T-helper 17 cell (primary cell): ENCODE measurements at places on chromosomes 16 and 17.

- DNase-seq: no peak
Measured at GRCh38 chr17:48552466-48553189, 7.7 kb upstream of the HOXB2 start.

GRCh38 chr16:17342031-17342430, 128.7 kb downstream of the XYLT1 start:
- no peak for DNase-seq

DNA sequence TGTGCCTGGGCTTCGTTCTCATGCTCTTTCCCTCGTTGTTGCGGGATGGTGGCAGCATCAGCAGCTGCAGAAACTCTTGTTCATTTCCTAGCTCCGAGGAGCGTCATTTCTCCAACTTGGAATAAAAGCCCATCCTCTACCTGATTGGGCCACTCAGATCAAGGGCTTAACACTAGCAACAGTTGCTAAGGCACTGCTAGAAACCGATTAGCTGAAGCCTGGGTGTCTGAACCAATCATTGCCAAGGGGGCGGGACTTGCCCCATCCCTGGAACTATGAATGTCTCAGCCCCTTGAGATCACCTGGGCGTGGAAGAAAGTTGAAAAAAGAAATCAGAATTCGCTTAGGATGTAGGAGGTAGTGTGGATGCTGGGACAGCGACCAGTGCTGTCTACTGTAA, 145.3 kb downstream of the FOXL1 start:
- no peak for DNase-seq

DNA sequence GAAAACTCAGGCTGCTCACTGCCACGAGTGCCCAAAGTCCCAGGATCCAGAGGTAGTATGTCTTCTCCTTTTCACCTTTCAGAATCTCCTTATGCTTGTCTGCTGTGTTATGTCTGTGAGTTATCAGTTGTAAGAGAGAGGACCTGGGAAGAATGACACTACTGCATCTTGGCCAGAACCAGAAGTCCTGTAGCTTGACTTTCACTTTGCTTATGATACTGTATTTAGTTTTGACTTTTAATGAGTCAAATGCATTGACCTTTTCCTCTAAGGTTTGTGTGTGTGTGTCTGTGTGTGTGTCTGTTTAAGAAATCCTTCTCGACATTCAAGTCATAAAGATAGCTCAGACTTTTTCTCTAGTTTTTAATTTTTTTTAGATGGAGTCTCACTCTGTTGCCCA, 43.4 kb downstream of the BMERB1 start:
- DNase-seq: no peak

DNA sequence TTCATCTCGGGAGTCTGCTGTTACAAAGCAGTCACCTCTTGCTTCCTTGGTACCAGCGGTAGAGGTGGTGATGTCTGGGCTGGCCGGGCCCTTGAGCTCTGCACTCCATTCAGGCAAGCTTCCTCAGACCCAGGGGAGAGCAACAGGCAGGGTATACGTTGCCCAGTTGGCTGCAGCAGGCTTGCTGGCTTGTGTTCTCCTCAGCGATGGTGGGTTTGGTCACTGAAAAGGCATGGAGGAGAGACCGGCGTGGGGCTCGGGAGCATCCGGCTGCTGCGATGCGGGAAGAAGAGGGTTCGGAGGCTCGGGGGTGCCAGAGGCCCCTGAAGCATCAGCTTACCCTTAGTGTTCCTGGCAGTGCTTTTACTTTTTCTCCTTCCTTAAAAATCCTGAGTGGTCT, 25.8 kb downstream of the SAP30BP start:
- DNase-seq: no peak

DNA sequence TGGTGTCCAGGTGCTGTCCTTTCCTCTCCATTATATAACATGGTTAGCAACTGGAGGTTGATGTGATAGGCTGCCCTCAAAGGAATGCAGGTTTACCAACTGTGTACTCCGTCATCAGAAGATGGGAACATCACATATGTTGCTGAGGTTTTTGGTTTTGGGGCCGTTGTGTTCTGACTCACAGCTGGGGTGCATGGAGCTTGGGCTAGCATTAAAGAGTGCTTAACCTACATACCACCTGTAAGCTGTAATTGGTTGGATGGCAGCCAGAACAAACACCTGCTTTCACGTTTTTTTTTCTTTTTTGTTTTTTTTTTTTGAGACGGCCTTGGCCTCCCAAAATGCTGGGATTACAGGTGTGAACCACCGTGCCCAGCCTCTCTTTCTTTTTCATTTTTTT, 20.9 kb downstream of the TMEM11 start:
- DNase-seq: no peak

DNA sequence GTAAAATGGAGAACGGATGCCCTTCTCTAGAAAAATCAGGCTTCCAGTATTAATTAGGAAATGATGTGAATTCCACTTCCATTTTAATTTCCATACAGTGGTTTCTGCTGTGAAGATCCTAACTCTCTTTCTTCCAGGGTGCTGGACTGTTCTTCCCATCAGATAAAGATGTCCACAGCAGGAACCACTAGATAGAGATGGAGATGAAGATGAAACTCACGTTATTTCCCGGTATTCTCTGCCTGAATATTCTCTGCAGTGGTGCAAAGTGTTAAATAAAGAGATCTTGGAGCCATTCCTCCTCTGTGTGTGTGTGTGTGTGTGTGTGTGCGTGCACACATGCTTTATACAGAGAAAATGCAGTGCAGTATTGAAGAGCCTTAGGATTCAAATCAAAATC, 727.5 kb downstream of the KCNJ2 start:
- no peak for DNase-seq

DNA sequence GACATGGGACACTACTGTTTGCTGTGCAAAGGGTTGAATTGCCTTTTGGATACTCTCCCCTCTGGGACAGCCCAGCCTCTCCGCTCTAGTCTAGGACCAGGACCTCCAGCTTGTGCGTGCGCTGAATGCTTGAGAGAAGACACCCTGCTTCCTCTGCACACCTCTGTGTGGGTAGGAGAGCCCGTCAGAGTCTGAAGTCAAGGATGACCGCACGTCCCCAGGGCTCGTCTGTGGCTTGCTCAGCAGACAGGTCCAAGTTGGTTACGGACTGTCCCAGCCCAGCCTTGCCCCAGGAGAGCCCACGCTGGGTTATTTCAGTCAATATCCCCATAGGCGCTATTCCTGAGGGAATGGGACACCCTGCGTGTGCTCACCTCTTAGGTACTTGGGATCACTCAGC, 3.7 kb downstream of the C16orf89 start:
- no peak for DNase-seq

DNA sequence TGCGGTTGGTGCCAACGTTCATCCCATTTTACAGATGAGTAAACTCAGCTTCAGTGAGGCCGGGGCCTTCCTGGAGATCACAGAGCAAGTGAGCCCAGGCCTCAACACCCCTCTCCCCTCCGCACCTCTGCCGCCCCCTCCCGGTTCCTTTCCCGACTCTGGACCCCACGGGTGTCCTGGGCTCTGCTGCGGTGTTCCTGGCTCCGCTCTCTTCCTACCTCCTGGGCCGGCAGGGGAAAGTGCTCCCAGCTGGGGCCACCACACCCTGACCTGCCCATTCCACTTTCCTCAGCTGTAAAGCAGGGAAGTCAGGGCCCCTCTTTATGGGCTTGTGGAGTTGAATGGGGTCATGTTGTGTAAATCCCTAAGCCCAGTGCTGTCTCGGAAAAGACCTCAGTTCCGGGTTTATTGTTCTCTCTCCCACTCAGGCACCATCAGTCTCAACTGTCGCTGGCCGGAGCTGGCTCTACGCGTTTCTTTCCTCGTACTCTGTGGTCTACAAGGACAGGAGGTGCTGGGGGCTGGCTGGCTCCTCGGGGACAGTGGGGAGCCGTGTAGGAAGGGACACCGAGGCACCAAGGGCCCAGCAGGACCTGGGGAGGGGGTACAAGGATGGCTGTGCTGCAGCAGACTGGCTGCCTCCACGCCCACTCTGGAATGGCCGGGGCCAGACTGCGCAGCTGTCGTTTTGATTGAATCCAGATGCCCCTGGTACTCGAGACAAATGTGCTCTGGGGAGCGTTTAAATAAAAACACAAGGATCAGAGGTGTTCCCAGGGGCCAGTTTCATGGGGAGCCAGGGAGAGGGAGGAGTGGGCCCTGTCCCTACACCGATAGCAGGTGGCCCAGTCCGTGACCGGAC, 21.7 kb upstream of the ACSF3 start:
- no peak for DNase-seq

GRCh38 chr16:56780646-56781045, 50.7 kb downstream of the NUP93 start:
- DNase-seq: no peak

GRCh38 chr17:16301963-16302855, 51.1 kb downstream of the CENPV start:
- DNase-seq: no peak

DNA sequence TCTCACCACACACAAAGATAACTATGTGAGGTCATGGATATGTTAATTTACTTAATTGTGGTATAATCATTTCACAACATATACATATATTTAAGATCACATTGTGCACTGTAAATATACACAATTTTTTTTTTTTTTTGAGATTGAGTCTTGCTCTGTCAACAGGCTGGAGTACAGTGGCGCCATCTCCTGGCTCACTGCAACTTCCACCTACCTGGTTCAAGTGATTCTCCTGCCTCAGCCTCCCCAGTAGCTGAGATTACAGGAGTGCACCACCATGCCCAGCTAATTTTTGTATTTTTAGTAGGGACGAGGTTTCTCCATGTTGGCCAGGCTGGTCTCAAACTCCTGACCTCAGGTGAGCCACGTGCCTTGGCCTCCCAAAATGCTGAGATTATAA, 11.5 kb upstream of the PRSS54 start:
- DNase-seq: peak; percentile 20

GRCh38 chr17:1639549-1640180, 5.9 kb downstream of the SCARF1 start:
- DNase-seq: no peak

DNA sequence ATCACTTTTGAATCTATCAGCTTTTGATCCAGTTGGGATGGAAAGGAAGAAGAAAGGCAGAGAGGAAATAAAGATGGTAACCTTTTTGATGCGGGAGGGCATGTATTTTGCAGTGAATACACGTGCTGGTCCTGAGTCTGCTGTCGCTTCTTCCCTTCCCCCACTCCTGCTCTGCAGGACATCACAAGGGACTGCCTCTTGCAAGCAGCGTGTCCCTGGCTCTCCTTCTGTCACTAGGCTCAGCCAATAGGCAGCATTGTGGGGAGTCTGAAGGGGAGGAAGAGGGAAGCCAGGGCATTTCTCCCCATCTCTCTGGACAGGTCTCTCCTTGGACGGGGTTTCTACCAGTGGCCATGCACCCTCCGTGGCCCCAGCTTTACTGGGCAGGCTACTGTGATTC, 15.7 kb upstream of the WFDC1 start:
- DNase-seq: no peak

DNA sequence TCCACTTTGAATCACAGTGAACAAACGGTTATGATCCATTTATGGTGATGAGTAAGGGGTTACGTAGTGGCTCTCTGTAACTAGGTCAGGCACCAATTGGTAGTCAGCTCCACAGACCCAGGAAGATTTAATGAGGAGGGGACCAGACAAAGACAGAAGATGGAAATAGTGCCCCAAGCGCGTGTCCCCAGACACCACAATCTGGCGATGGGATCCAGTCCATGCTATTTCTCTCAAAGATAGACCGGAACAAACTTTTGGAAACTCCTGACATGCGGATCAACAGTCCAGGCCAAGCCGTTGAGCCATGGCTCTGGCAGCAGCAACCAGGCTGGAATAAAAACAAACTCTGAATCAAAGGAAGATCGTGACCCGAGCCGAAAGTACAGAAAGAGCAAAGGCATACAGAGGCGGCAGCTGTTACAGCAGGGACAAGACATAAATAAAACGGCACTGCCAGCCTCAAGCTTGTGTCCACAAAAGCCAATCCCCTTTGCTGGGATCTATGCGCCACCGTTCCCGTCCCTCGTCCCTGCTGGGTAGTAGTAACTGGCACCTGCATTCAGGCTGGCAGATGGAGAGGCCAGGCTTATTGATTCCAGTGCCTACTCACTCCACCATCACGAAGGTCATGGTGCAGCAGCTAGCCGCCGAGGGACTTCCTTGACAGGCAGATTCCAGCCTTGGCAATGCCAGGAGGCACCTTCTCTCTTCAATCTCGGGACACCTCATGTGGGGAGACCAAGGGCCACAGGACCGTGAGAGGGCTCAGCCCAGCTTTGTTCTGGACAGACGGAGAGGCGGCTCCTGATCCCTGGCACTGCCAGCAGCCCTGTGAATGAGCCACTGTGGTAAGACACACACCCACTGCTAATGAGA, 50.2 kb downstream of the CDH11 start:
- no peak for DNase-seq

DNA sequence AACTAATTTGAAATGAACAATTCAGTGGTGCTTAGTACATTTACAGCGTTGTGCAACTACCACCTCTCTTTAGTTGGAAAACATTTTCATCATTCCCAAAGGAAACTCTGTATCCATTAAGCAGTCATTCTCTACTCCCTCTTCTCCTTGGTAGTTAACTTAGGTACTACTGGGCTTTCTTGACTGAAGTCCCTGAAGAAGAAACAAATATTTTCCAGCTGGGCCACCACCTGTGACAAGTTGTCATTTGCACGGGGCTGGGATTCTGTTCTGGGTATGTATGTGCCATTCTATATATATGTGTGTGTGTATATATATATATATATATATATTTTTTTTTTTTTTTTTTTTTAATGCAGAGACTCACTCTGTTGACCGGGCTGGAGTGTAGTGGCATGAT, 15.4 kb upstream of the RMI2 start:
- DNase-seq: no peak
